ENCODE measurements at places on chromosomes 7 and 10.
A peak's percentile ranks its signal among the peaks of the same experiment; 100 is the strongest.

- DNase-seq = no peak
Observed at GRCh38 chr10:124707144-124707467, 37.1 kb downstream of the FAM53B start.

GRCh38 chr10:118300320-118300719, 41.8 kb downstream of the FAM204A start:
- DNase-seq = no peak

DNA sequence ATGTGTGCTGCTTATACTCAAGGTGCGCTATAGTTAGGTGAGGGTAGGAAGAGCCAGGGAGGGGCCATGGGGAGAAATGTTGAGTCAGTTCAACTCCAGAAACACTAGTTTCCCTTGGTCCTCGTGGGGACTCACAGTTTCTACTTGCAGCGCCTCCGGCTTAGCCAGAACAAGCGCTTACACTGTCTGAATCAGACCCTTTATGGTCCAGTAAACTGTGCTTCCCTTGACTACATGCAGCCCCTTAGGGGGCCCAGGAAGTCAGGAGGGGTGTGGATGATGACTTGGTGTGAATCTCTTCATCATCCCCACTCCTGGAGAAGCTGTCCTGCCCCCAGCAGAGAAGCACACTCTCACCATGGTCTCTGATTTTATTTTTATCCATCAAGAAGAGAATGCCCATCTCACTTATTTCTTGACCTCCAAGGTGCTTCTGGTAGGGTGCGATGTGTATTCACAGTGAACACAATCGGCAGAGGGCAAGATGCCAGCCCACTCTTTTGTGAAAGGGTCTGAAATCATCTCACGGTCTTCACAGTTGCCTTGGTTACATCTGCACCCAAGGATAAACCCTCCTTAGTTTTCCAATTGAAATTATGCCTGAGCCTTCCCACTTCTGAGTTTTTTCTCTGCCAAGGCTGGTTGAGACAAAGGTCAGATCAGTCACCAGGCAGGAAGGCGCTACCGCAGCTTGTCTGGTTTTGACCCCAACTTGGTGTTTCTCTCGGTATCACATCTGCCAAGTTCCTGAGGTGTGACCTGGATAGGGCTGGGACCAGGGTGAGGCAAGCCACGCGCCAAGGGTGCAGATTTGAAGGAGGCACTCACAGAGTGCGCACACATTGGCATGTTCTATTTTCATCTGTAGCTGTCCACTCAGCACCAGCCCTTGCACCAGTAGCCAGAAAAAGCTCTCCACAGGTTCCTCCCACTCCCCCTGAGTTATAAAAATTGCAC, 62.7 kb upstream of the LRRC4 start:
- no peak for DNase-seq

GRCh38 chr7:90597563-90598253, 1.6 kb downstream of the CDK14 start:
- no peak for DNase-seq

GRCh38 chr10:131173484-131174210, 137.9 kb downstream of the TCERG1L start:
- DNase-seq = no peak

- no peak for DNase-seq
Observed at GRCh38 chr7:29783671-29784070, 22.6 kb upstream of the WIPF3 start.

DNA sequence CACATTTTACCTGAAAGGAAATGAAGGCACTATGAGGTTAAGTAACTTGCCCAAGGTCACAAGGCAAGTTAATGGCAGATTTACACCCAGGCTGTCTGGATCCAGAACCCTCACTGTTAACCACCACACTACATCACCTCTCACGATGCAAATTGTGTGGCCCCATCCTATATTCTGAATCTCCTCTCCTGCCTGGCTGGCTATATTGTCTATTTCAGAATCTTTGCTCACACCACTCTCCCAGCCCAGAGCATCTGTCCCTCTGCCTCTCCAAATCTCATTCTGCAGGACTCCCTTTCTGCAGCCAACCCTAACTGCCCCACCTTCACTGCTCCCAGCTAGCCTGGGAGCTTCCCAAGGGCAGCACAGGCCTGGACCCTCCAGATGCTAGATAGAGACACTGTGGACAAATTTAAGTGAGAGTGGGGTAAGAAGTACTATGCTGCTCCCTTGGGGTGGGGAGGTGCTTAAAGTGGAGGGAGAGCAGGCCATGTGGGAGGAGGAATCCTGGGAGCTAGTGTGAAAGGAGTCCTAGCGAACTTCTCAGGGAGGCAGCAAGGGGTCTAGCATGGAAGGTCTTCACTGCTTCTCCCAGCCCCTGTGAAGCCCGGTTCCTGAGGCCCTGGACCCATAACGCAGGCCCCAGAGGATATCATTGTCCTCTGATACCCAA, 786 bp downstream of the CUEDC2 start:
- no peak for DNase-seq

GRCh38 chr7:137165241-137165640, 178.3 kb downstream of the PTN start:
- no peak for DNase-seq

- DNase-seq = no peak
Observed at GRCh38 chr10:112858986-112859651, 90.9 kb upstream of the TCF7L2 start.

DNA sequence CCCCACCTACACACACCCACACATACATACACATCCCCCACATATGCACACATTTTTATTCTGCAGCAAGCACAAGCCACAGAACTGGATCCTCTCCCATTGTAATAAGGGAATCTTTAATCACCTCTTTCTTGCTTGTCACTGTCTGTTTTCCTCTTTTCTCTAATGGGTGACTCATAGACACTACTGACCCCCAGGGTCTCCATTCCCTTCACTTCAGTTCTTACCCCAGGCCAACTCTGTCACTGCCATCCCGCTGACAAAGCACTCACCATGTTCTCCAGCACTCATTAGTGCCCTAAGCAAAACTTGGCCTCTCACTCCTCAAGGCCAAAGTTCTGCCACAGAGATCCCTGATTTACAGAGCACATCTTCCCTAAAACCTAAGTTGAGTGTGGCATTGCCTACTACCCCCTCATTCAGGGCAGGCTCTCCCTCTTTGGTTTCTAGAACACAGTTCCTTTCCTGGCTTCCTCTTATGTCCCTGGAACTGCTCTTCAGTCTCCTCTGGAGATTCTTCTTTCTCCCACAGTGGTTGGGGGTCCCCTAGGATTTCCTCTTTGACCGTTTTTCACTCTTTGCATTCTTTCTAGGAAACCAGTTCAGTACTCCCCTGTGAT, 39.6 kb upstream of the INHBA start:
- DNase-seq = no peak

- DNase-seq = no peak
Observed at GRCh38 chr10:86327954-86328725, 38.5 kb downstream of the GRID1 start.

DNA sequence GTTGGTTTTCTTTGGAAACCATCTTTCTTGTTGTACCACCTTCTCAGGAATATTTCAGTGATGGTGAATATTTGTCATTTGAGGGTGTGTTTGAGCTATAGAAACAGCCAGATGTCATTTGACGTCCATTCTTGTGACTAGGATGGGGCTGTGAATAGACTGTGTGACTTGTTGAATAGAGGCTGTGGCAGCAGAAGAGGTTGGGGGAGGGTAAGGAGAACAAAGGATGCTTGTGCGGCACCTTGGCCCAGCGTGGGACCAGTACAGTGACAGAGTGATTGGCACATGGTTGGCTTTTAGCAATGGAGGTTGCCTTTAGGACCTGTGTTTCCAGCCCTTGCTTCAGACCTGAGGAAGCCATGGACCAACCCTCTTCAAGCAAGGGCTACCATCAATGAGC, 11.3 kb downstream of the DMBT1 start:
- no peak for DNase-seq

DNA sequence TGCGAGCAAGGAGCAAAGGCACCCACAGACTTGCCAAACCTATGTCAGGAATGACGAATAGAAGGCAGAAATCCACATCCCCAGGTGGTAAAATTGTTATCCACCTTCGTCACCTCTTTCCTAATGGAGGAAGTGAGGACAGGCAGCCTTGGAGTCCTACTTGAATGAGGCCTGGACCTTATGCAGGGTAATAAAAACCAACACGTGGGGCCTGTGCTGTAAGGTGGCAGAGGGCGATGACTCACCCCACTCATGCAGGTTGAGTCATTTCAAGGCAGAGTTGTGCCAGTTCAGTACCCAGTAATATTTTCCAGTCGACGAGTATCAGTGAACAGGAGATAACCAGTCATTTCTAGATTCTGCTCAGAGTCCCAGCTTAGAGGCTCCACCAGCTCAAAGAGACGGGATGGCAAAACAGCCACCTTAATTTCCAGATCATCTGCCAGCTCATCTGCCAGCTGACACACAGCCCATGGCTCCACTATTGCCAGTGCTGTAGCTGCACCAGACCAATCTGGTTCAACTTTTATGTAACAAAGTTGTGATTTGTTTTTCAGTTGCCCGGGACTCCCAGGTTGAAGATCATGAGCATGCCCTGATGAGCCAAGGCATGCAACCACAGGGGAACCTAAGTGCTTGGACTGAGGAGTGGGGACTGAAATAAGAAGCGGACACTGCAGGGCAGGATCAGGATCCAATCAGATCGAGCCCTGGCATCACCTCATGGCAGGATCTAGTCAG, 176.2 kb upstream of the ITGB1 start:
- DNase-seq = peak; percentile 75

DNA sequence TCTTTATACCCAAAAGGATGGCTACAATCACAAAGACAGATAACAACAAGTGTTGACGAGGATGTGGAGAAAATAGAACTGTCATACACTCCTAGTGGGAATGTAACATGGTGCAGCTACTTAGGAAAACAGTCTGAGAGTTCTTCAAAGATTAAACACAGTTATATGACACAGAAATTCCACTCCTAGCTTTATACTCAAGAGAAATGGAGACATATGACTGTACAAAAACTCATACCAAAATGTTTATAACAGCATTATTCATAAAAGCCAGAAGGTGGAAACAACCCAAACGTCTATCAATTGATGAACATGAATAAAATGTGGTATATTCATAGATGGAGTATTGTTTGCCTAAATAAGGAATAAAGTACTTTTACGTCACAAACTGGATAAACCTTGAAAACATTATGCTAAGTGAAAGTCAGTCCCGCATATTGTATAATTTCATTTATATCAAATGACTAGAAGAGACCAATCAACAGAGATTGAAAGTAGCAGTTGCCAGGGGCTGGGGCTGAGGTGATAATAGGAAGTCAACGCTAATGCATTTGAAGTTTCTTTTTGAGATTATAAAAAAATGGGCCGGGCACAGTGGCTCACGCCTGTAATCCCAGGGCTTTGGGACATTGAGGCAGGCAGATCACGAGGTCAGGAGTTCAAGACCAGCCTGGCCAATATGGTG, 61.6 kb upstream of the SRPK2 start:
- no peak for DNase-seq

- DNase-seq = no peak
Observed at GRCh38 chr7:141074162-141074991, 513 bp downstream of the TMEM178B start.

DNA sequence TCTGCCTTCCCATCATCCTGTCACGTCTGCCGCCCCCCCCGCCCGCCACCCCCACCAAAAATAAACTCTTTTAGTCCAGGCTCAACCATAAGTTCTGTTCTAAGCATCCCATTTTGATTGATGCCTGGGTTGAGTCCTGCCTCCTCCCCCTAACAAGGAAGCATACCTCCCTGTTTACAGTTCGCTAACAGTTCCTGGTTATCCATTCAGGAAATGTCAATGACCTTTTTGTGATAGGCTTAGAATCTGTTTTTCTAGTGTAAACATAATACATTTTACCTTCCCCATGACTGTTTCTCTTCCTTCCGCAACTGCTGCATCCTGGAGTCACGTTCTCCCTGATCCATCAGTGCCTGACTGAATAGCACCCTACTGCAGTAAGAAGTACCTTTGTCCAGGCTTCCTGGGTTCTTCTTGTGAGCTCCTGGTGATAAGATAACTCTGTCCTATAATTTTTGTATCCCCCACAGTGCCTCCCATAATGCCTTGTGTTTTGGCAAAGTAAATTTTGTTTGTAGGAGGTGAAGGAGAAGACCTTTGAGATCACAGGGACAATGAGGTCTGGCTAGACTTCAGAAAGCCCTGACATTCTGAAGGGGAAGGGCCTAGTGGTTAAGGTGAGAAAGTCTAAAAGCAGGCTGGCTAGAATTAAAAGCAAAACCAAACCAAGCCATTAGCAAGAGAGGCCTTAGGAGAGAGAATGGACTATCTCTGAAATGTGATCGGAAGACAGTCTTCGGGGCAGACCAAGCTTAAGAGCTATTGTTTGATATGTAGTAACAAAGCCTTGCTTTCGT, 7.3 kb downstream of the AGFG2 start:
- no peak for DNase-seq

DNA sequence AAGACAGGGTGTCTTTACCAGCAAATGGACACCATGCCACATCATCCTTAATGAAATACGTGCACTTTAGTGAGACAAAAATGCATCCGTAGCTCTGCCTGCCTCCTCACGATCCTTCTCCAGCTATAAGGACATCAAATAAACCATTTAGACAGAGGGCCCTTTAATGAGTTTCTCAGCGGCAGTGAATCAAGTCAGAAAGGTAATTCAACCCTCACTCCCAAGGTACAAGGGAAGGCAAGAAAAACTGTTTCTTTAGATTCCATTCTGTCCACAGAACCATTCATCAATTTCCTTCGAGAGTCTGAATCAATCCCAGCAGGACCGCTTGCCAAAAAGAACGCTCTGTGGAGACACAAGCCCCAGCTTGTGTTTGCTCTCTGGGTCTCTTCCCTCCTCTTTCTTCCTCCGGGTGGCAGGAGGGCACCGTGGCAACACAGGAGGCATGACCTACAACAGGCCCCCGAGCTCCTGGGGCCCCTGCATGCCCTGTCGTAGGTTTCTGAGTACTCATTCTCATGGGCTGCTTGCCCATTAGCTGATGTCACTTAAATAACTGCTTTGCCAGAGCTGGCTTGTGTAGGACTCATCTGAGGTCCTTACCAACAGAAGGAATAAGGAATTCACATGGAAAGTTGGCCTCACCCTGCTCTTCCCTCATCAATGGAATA, 297.8 kb upstream of the PRKCQ start:
- no peak for DNase-seq

DNA sequence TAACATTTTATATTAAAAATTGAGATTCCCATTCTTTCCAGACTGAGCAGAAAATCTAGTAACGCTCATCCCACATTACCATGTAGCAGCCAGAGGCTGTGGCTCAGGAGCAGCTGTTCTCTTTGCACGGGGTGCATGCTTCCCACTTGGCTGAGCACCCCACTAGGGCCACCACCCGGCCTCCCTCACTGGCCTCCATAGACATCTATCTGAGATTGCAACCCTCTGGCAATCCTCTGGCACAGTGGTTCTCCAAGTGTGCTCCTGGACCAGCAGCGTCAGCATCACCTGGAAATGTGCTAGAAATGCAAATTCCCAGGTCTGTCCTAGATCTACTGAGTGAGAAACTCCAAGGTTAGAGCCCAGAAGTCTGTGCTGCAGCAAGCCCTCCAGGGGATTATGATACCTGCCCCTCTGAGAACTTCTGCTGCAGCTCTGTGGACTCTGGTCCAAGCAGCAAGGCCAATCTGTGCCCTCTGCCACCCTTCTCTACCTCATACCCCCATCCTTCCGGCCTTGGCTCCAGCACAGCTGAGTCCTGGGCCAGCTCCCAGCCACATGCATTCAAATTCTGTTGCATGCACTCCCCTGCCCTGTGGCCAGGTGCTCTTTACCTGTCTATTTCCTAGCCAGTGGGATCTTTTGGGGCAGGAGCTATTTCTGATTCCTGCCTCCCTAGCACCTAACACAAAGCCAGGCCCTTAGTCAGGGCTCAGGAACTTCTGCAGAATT, 301.5 kb downstream of the GRID1 start:
- DNase-seq = no peak

Data from stimulated activated CD4-positive, alpha-beta T cell treated with anti-CD3 and anti-CD28 coated beads, TNF-alpha, amount 100 ng/mL, for 24 hours (primary cell).